ENCODE measurements at places on chromosomes 5 and 9.

DNA sequence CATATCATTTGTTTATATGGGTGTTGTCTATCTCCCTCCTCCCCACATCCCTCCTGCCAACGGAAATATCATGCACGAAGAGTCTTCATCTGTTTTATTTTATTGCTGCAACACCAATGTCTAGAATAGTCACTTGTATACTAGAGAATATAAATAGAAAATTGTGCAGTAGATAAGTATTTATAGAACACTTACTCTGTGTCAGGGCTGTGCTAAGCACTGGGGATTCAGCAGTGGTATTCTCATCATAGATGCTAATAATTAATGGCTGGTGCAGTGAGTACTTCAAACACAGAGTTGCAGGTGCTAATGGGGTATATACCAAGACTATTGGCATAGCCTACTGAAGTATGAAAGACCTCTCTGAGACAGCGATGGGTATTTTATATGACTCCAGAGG is 353.5 kb upstream of the CDH6 start:
- no peak for DNase-seq

- no peak for DNase-seq
Measured at GRCh38 chr5:96220610-96221390, 212.2 kb downstream of the PCSK1 start.

DNA sequence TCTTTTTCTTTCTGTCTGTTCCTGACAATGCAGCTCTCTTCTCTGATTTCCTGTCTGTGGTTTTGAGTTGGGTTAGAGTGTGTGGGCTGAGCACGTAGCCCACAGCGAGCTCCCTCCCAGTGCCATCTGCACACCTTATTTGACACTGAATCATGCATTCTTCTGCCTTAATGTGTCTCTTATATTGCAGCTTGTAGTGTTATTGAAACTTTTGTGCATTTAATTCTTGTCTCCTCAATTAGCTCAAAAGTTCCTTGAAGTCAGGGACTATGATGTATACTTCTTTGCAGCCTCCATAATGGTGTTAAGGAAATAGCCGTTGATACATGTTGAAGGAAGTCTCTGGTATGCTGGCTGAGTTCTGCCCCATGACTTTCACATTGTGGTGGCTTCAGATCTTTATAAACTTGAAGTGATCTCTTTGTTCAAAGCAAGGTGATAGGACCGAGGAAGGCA is 576.2 kb upstream of the CLINT1 start:
- DNase-seq = no peak

- DNase-seq = no peak
Measured at GRCh38 chr5:138926257-138926656, 51.1 kb upstream of the LRRTM2 start.

- DNase-seq = no peak
Measured at GRCh38 chr5:133267601-133268000, 215.8 kb downstream of the HSPA4 start.

GRCh38 chr9:35688558-35689541 is 875 bp downstream of the TPM2 start:
- no peak for DNase-seq

DNA sequence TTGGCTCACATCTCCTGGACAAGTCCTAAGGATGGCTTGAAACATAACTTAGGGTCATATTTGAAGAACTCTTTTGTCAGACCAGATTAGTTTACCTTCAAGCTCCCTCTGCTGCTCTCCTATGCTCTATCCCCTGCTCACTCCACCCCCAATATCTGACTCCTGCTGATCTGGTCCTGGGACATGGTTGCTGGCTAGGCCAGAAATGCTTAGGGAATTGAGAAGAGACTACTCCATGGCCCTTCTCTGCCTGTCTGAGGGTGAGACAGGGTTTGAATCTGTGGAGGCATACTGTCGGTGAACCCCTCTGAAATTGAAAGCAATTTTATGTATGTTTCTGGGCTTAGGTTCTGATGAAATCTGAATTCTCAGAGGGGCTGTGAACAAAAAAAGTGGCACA is 3.3 kb downstream of the OTULIN start:
- DNase-seq = no peak

- no peak for DNase-seq
Measured at GRCh38 chr9:21995666-21996398, 1.2 kb downstream of the CDKN2B-AS1 start.

DNA sequence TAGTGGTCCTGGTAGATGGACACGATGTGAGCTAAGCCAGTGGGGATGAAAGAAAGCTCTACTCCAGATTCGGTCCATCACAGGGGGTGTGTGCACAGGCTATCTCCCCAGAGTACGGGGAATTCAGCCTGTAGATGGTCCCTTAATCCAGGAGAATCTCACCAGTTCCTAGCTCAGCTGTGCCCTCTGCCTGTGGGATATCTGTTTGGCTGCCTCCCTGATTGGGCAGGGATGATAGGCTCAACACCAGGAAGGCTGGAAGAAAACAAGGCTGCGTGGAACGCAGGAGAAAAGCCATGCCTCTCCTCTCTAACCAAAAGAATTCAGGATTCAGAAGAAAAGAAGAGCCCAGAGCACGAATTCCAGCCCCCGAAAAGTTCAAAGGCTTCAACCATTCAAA is 40.9 kb downstream of the VLDLR start:
- no peak for DNase-seq

DNA sequence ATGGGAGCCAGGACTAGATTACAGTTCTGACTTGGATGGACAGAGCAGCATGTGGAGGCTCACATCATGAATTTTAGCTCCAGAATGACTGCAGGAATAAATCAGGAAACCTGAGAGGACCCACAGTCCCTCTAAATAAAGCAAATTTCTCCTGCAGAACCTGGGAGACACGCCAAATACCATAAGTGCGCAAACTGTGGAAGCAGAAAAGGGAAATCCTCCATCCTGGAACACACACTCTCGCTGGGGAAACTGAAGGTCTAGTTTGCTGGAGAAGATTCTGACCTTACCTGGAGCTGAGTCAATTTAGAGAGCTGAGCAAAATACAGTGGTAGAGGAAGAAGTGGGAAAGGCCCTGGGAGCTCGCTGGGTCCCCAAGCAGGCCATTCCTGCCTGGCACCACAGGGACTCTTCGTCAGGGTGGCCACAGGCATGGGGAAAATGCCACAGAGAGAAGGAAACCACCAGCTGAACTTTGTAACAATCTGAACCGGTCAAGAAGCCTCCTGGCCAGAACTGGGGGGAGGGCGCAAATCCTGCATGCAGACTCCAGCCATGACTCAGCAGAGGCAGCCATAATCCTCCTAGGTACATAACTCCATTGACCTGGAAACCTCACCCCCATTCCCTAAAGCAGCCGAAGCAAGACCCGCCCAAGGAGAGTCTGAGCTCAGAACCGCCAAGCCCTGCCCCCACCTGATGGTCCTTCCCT is 390.9 kb downstream of the LRRC70 start:
- no peak for DNase-seq

DNA sequence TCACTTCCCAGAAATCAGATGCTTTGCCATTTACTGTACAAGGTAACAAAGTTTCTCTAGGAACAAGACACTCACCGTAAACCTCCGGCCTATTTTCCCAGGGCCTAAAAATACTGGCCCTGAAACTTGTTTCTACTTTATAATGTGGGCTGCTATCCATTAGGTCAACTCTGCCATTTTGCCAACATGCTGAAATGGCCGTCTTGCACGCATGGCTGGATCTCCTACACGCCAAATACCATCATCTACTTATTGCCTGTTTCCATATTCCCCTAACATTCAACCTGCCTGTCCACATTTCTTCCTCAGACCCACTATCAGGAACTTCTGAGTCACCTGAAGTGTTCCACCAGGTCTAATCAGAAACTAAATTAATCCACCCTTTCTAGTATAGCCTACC is 4.7 kb downstream of the TBCA start:
- no peak for DNase-seq

DNA sequence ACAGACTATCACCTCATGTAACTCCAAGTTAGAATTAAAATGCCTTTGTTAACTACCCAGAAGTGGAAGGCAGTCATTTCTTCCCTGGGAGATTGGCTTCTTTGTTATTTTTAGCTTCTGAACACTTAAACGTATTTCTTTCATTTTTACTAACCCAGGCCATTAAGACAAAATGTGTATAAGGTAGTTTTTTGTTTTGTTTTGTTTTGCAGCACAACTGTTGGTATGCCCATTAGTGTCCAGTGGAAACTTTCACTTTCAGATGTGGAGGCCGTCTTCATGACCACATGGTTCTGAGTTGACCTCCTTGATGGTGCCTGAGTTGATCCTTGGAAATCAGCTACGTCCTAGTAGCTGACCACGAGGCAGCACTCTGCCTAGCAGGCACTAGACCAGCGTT is 264.6 kb upstream of the ZNF608 start:
- no peak for DNase-seq

DNA sequence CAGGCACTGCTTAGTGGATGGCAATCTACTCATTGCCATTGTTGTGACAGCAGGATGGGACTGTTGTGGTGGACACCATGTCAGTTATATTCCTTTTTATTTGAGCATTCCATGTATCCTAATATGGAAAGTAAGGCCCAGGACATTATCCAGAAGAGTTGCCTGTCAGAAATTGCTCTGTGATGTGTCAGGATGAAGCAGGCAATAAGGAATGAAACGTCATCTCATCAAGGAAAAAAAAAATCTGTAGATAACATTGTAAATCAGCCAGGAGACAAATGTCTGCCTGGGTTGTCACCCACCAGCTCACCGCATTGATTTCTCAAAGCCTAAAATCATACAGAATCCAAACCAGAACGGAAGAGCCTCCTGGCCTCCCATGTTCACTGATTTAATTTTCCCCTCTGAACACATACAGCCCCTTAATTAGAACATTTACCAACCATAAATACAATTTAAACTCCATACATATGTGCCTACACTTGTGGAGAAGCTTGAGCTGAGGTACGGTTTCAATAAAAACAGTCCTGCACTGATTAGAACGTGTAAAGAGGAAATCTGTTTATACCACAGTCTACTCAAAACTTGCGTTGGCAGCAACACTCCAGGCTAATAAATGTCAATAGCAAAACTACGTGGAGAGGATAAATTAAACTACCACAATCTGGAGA is 73.9 kb downstream of the FOXD1 start:
- no peak for DNase-seq

- DNase-seq = no peak
Measured at GRCh38 chr5:12323637-12324229, 419.5 kb upstream of the CTNND2 start.

GRCh38 chr9:124079176-124079925 is 67.8 kb downstream of the LHX2 start:
- no peak for DNase-seq

- DNase-seq = no peak
Measured at GRCh38 chr5:14674983-14675854, 10.7 kb downstream of the OTULIN start.

DNA sequence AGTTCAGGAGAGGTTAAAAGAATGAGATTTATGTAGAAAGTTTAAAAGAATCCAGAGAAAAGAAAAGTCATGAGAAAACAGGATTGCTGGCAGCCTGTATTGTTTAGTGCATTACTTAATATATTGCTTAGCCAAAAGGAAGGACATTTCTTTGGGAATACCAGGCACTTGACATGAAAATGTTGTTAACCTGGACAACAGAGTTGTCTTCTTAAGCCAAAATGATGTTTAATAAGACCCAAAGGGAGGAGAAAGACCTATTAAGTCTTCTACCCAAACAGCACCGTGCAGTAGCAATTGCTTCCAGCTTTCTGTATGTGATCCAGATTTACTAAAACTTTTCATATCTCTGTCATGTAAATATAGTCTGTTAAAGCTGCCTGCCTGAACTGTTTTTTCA is 74.0 kb upstream of the PRLR start:
- DNase-seq = no peak

- DNase-seq = no peak
Measured at GRCh38 chr5:38453921-38454320, 102.5 kb downstream of the LIFR start.

DNA sequence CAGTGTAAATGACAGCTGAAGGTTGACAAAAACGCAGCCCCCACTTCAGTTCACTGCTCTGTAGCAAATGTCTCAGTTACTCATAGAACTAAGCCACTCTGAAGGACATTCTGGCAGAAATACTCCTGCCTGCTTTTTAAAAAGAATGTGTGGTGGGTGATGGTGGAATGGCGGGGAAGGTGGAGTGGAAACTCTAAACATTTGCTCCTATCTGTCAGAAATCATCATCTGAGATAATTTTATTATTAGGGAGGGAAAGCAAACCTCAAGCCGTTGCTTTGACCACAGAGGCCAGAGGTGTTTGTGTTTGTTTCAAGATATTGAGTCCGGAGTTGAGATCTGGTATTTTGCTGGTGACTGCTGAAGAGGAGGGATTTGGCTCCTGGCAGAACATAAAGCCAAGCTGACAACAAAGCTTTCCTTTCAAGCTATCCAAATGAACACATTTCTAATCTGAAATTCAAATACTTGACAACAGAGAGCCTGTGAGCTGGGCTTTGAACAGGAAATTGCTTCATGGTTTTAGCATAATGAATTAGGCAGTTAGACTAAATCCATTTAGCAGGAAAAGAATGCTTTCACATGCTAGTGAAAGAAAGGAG is 362.7 kb downstream of the CSNK1G3 start:
- no peak for DNase-seq

DNA sequence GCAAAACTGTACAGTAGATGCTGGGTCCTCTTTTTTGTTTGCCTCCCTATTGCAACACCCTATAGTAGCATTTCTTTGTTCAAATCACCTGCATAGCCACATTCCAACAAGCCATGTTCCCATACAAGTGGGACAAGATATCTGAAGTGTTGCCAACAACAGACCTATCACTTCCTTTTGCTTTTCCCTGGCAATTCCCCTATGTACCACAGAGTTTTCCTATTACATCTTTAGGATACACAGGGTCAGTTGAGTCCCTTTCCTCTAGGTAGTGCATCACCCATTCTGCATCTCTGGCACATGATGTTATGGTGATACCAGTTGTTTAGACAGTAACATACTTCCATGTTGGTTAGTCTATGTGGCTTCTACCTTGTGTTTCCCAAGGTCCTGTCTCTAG is 125.1 kb upstream of the FBXL7 start:
- no peak for DNase-seq

GRCh38 chr9:106920701-106921283 is 57.8 kb downstream of the ZNF462 start:
- DNase-seq = no peak

DNA sequence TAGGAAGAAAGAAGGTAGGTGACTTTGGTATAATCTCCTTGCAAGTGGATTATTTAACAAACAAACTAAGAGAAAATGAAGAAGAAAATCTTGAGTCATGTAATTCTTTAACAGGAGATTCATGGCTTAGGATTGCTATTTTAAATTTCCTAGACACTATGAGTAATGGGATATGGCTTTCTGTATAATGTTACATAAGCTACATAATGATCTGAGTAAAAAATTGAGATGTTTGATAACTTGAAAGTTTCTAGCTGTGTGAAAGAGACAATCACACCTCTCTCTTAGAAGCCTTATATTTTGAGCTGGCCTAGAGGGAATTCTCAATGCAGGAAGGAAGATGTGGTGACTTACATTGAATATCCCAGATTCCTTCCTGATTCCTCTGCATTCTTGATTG is 92.5 kb downstream of the CDH9 start:
- no peak for DNase-seq
